Gastroesophageal sphincter (tissue), 4 donors: ENCODE measurements at places on chromosomes 6 and 20. TPM values are rescaled to one million over a fixed set of nuclear protein-coding genes. Genes with fewer than 3 reads are reported as not detected.

GRCh38 chr6:32854376-32855178 lies 585 bp downstream of the PSMB9 start:
- peak; percentile 11 for ATAC-seq

DNA sequence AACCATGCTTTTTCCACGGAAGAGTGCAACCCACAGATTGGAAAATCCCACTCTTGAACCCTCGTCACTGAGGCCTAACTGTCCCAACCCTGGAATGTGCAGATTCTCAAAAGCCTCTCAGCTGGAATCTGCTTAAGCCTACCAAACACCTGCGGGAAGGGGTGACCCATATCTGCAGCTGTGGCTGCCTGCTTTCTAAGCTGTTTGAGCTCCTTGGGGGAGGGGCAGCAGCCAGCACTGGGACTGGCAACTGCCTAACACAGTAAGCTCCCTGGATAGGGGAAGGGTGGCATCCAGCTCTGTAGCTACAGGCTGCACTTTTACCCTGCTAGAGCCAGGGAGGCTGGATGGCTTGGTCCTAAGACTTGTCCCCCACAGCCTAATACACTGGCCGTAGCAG lies 579.6 kb downstream of the COL12A1 start:
- ATAC-seq, result no peak

- ATAC-seq, result peak; percentile 90
These were observed 121.4 kb downstream of the KIF13A start for GRCh38 chr6:17865798-17866725.

GRCh38 chr6:167219967-167220512 lies 62.3 kb upstream of the GPR31 start:
- no peak for ATAC-seq

GRCh38 chr20:43438578-43439316 lies 18.9 kb upstream of the SRSF6 start:
- no peak for ATAC-seq

DNA sequence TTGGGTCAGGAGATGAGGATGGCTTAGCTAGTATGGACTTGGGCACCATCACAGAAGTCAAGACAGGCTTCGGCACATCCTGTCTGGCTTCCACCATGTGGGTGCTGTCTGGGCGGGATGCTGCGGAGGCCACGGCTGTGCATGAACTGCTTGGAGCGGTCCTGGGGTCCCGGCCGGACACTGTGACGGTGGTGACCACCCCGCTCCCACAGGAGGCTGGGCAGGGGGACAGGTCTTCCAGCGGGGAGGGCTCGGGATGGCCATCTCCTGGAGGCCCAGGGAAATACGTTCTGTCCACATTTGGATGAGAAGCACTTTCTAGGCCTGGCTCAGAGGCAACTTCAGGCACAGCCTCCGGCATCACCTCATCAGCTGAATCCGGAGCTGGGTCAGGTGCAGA lies 32.1 kb upstream of the TCFL5 start:
- no peak for ATAC-seq

The ARMH2 gene
- not detected for total RNA-seq

The HCRTR2 gene
- not detected for total RNA-seq

The MTFR2 gene
- total RNA-seq, result not detected

The FHL5 gene
- total RNA-seq, result 36.3 TPM

The NKX2-2 gene
- not detected for total RNA-seq

The COMMD7 gene
- 31.6 TPM for total RNA-seq
